Breast epithelium (tissue), 4 donors: ENCODE measurements at places on chromosomes 12 and 14. TPM values are rescaled to one million over a fixed set of nuclear protein-coding genes. Genes with fewer than 3 reads are reported as not detected.

MSI1 gene
- not detected for total RNA-seq

CSAD gene
- 68.8 TPM for total RNA-seq

C14orf119 gene
- total RNA-seq: 32.8 TPM

SMCO2 gene
- not detected for total RNA-seq

CLEC2B gene
- total RNA-seq: 36.1 TPM

RHEBL1 gene
- total RNA-seq: 0.59 TPM

MGAT2 gene
- total RNA-seq: 22.1 TPM

MIP gene
- total RNA-seq: not detected

DLK1 gene
- total RNA-seq: 5.2 TPM

JAG2 gene
- total RNA-seq: 15.4 TPM

TAS2R19 gene
- total RNA-seq: 10.1 TPM

CIDEB gene
- 14.4 TPM for total RNA-seq

DNA sequence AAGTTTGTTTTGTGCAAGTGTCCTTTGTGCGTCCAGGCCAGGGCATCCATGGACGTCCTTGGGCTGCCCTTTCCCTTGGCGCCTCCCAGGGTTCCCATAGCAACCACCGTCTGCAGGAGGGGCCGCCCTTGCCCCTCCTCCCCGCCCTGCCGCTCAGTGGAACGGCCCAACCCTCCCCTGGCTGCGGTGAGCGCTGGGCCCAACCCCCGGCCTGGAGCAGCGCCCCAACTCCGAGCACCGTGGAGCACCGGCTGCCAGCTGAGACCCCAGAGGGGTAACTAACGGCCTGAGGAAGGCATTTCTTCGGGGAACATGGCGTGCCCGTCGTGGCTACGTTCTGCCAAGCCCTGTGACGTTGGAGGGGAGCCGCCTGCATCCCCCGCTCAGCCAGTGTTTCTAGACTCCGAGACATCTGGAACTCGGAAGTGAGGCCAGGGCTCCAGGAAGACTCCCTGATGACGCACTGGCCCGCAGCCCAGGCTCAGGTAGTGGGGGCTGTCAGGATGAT, 5.3 kb upstream of the ACACB start:
- peak; percentile 77 for DNase-seq

- DNase-seq: no peak
Measured at GRCh38 chr14:24337144-24337823, 2.4 kb upstream of the ADCY4 start.

GRCh38 chr14:22848351-22849164, 12.2 kb downstream of the MMP14 start:
- no peak for DNase-seq

DNA sequence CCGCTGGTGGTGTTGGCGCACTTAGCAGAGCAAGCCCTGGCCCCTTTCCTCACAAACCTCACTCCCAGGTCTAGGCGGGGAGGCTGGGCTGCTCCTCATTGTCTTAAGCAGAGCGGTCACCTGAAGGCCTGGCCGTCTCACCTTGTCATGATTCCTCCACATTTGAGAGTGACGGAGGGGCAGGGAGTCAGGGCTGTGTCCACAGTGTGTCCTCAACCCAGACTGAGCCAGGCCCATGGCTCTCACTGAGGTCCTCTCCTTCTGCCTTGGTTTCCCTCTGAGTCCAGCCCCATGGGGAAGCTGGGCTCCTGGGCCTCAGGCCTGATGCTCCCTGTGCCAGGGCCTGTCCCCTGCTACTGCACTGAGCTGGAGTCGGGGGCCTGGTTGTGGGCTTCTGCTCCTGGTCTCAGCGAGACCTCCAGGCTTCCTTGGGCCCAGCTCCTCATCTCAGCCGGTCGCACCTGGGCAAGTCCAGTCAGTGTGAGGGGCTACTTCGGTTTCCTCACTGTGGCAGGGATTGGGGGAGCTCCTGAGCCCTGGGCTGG, 44.9 kb downstream of the KRT80 start:
- peak; percentile 34 for DNase-seq

DNA sequence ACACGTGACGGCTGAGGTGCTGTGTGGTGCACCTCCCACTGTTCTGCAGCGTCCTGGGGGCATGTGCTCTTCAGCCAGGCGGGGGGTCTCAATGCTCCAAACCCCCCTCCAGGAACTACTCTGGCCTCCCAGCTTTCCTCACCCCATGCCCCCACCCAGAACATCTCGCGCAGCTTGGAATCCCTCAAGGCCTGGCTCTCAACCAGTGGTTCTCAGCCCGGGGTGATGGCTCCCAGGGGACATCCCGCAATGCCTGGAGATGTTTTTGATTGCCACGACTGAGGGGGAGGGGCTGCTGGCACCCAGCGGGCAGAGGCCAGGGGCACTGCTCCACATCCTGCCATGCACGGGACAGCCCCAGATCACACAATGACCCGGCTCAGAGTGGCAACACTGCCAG, 78.9 kb upstream of the DICER1 start:
- no peak for DNase-seq

- DNase-seq: peak; percentile 65
Measured at GRCh38 chr12:113149361-113150150, at the start of gene CFAP73. CFAP73 (plus strand) TSS chr12:113149724; CDS start chr12:113149858, 134 bp downstream.

GRCh38 chr12:125652681-125653080, 587.4 kb downstream of the AACS start:
- DNase-seq: no peak

DNA sequence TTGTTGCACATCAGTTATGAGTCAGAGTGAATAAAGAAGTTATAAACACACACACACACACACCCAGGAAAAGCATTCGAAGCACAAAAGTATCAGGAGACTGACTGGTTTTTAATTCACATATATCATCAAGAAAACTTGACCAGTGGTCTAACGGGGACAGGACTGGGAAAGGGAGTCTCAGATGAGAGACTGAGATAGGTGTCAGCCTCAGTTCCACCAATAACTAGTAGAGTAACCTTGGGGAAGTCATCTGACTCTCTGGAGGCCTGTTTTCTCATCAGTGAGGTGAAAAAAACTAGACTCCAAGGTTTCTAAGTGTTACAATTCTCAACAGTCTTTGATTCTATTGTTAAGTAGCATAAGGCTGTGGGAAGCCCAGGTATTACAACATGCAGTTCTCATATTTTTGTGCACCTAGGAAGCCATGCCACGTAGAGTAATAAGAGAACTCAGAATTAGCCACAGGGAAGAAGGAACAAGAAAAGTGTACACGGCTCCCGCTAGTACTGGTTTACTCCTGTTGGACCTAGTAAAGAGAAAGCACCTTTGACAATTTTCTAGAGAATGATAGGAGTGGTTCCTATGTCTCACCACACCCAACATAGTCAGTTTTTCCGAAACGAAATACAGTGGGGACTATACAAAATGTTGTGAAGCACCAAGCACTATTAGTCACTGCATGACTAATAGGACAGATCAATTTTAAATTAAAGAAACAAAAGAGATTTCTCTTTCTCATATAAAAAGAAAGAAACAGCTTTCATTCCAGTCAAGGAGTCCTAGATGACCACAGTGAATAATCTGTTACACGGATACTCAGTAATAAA, 5.0 kb downstream of the PPTC7 start:
- no peak for DNase-seq

GRCh38 chr12:21656905-21657325, 727 bp downstream of the LDHB start:
- no peak for DNase-seq

- no peak for DNase-seq
Measured at GRCh38 chr12:116528065-116528464, 31.1 kb upstream of the MAP1LC3B2 start.

- DNase-seq: no peak
Measured at GRCh38 chr12:81726634-81727033, 32.5 kb downstream of the PPFIA2 start.

DNA sequence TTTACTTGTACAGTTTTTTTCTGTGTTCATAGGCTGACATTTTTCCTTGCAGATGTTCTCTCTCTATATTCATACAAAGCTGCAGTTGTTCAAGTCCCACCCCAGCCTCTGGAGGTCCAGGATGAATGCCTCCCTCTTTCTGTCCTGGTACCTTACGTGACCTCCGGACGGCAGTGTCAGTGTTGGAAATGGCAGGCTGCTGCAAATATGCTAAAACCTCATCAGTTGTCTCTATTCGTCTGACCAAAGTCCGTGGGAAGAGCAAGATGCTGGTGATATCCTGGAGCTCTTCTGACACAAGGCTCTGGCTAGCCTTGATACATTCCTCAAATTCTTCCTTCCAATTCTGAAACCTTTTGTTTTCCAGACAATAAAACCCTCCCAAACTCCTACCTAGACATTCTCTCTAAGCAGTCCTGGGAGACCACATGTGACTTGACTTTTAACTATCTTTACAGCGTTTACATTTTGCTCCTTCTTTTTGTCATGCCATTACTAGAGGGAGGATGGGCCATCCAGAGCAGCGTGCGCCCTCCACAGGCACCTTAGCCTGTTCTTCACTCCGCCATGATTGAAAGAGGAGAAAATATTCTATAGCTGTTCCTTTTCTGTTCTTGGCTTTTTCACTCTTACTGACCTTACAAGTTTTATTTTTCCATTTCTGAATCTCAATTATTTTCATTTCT, 143.6 kb downstream of the RGS6 start:
- no peak for DNase-seq

DNA sequence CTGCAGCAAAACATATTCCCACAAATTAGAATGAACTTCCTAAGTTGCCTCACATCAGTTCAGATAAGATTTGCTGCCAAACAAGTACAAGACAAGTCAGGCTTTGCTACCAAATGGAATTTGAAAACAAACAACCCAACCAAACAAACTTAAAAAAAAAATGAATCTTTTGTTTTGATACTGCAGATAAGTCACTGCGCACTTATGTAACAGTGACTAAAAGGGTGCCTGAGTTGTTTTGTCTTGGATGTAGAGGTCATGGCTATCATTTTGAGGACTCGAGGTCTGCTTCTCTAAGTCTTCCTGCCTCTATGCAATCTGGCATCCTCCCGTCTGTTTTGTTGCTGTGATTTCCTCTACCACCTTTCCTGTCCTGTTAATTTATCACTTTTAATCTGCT, 11.1 kb upstream of the EPS8 start:
- DNase-seq: no peak

DNA sequence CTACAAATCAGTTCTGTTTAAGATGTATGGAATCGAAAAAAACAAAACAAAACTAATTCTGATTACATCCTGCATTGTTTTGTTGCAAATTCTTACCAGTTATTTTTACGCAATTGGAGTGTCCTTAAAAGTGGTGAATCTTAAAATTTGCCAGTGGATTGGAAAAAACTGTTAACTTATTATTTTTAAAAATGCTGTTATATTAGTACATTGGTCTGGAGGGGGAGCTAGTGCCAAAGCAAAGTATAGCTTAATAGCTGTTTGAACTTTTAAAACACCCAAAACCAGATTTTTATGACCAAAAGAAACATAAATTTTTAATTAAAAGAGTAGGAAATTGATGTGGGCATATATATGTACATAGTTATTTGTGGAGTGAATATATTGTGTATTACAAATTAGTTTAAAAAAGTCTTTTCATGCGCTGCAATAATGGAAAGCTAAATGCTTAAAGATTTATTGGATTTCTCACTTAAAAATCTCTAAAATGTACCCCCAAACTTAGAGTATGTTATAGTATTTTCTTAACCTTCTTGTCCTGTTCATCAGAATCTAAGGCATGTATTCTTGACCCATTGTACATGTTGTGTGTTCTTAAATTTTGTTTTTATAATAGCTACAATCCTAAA, 2.5 kb downstream of the FUT8 start:
- no peak for DNase-seq

DNA sequence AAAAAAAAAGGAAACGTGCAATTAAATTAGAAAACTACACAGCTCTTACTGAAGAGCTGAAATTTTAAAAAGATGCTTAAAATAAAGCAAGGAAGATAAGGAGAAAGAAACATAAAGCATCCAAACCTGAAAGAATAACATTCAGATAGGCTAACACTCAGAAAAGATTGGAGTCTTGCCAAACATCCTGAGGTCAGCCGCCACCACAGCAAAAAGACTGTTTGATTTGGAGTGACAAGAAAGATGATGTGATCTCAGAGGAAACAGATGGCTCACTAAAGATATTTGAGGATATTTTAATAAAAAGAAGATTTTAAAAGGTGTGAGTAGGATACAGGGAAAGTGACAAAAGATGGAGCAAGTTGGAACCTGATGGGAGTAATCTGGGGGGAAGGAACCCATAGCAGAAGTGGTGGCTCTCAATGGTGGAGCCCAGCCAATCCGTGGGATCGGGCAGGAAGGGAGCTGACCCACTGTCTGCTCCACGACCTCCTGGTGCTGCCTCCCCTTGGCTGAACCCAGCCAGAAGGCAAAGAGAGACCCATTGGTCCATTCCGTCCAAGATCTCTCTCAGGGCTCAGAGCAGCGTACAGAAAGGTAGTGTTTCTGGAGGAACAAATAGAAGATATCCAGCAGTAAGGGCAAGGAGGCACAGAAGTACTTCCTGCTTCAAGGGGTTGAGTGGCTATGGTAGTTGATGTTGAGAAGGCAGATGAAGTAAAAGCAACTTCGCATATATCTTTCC, 469.6 kb downstream of the RGS6 start:
- no peak for DNase-seq

DNA sequence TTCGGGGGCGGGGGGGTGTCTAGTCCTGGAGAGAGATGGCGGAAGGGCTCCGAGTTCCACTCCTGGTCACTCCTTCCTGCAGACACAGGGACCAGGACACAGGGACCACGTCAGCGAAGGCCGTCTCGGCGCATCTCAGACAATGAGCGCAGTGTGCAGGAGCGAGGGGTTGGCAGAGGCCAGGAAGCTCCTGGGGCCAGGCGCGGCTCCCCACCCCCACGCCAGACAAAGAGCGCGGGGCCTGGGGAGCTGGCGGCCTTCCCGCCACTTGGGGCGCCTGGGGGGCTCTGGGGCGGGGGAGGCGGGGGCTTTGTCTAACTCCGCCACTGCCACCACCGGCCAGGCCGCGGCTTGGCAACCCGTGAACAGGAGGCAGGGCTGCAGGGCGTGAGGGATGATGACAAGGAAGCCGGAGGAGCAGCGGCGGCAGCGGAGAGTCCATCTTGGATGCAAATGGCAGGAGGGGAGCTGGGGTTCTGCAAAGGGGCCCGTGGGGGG, 2.2 kb downstream of the CDK2AP1 start:
- DNase-seq: peak; percentile 80

- no peak for DNase-seq
Measured at GRCh38 chr14:105374389-105374788, 23.9 kb upstream of the TEX22 start.

- DNase-seq: no peak
Measured at GRCh38 chr12:6211421-6211869, 11.2 kb downstream of the CD9 start.

DNA sequence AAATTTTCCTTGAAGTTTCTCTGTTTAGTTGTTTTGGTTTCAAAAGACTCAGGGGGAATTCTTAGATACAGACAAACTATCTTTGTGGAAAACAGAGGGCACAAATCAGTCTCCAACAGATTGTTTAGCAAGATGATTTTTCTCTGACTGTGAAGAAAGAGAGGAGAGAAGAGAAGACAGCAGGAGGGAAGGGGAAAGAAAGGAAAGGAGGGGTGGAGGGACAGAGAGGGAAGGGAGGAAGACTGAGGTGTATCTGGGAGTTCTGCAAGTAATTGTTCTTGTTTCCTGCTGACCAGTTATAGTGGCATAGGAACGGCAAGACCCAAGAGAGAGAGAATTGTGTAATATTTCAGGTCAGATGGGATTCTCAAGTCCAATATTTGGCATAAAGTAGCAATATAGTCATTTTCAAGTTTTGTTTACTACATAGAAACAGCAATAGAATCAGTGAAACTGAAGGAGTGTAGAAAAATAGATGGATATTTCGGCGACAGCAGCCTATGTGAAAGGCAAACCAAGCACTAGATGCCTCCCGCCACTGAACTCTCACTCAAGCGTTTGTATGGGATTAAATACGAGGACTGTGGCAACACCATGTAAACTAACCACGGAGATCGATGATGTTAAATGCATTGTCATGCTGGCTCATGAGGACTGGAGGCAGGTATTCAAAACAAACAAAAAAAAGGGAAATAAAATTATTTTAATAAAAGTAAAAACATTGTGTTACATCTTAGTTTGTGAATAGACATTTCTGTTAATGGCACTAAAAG, 342.5 kb downstream of the SLC16A7 start:
- no peak for DNase-seq
